Stomach (tissue), 19 donors: ENCODE measurements at places on chromosomes 7 and 10. TPM values are rescaled to one million over a fixed set of nuclear protein-coding genes. Genes with fewer than 3 reads are reported as not detected.
A peak's percentile ranks its signal among the peaks of the same experiment; 100 is the strongest.

- no peaks in the 10 kb centered on the region for H3K27me3 ChIP-seq
- no peak overlapping the region for H3K27ac ChIP-seq
- no peaks in the 10 kb centered on the region for H3K4me1 ChIP-seq
- DNase-seq: peak; percentile 69
- H3K36me3 ChIP-seq: no peaks in the 10 kb centered on the region
- no peak overlapping the region for H3K4me3 ChIP-seq
Observed at GRCh38 chr10:128437786-128438345, 311.6 kb upstream of the MKI67 start.

GRCh38 chr7:25139536-25139935, 14.5 kb upstream of the CYCS start:
- DNase-seq: no peak
- no peaks in the 10 kb centered on the region for H3K4me1 ChIP-seq

- H3K4me3 ChIP-seq: no peak overlapping the region
- no peak overlapping the region for H3K27ac ChIP-seq
- DNase-seq: no peak
- no peaks in the 10 kb centered on the region for H3K36me3 ChIP-seq
Observed at GRCh38 chr7:157013602-157014549, 3.4 kb upstream of the MNX1 start.

- no peak for DNase-seq
- no peaks in the 10 kb centered on the region for H3K4me1 ChIP-seq
- no peaks in the 10 kb centered on the region for H3K36me3 ChIP-seq
- no peaks in the 10 kb centered on the region for H3K27me3 ChIP-seq
- H3K4me3 ChIP-seq: no peak overlapping the region
Observed at GRCh38 chr10:80986596-80986995, 448.9 kb downstream of the SH2D4B start.

GRCh38 chr10:1133495-1134045, 77.4 kb downstream of the WDR37 start:
- H3K27ac ChIP-seq: no peak overlapping the region
- no peak overlapping the region for H3K4me3 ChIP-seq
- peaks cover 36% of the 10 kb centered on the region for H3K36me3 ChIP-seq
- no peaks in the 10 kb centered on the region for H3K4me1 ChIP-seq
- DNase-seq: no peak

DNA sequence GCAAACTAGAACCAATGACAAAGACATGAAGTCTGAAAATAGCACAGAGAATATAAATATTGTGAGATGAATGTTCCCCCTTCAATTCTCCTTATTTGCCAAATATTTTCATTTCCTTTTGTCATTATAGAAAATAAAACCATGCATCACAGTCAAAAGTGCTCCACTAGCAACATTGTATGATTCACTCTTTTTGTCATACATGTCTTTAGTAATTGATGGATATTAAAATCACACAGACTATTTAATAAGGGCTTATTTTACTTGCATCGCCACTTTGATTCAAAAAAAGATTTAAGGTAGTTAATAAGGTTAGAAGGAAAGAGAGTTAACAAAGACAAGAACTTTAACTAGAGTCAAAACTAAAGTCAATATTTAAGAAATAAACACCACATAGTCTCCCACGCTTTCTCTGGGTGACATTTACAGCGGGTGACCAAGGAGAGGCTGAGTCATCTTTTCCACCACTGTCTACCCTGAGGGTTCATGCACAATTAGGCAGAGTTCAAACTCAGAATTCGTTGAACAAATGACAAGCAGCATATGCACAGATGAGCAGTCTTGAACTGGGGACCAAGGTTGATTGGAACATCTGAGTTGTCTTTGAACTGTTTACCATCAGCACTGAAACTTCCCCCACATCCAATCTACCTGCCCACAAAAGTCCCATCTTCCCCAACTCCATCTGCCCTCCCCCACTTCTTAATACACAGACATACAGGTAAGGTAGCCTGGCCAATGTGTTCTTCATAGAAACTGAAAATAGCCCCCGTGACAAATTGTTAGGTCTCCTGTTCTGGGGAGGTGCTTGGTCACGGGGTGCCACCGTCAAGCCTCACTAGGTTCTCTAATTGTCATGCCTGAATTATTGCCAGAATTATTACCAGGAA, 42.5 kb downstream of the C7orf25 start:
- H3K4me1 ChIP-seq: no peaks in the 10 kb centered on the region
- no peaks in the 10 kb centered on the region for H3K36me3 ChIP-seq
- peak overlapping the region; percentile 10 for H3K27ac ChIP-seq
- H3K4me3 ChIP-seq: no peak overlapping the region
- no peaks in the 10 kb centered on the region for H3K27me3 ChIP-seq

- peaks cover 100% of the 10 kb centered on the region for H3K36me3 ChIP-seq
- no peak overlapping the region for H3K27ac ChIP-seq
- H3K4me3 ChIP-seq: no peak overlapping the region
- no peaks in the 10 kb centered on the region for H3K27me3 ChIP-seq
Observed at GRCh38 chr10:77810446-77811335, 115.9 kb downstream of the DLG5 start.

DNA sequence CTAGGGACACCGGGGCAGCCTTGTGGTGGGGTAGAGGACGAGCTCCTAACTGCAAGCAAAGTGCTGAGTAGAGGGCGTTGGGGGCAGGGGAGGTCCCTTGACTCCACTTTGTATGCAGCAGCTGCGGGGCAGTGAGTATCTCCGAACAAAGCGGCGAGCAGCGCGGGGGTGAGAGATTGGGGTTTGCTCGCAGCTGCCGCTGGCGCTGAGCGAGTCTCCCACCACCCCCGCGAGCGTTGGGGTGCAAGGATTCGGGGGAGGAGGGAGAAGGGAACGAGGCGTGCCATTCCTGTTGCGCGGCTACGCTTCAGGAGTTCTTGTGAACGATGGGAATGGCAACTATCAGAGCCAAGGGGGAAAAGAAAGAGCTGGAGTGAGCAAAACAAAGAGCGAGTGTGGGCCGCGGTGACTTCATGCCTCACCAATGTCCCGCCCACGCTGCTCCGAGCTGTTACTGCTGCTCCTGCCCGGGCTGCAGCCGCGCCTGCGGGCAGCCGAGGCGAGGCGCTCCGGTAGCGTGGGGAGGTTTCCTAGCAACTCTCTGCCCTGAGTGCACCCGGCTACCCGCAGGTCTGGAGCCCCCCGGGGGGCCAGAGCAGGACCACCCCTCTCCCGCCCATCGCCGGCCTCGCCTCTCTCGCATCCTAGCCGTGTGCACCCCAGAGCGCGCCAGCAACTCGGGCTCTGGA, at the start of gene ITGB8:
Gene ITGB8 (plus strand): TSS at position 662 of the 689 bp plus-strand sequence. CDS start 907 bp downstream, outside the sequence.
- peak within 1 kb of the TSS; percentile 58 for H3K4me3 ChIP-seq
- peaks cover 26% of the 10 kb centered on the region for H3K4me1 ChIP-seq
- no peaks in the 10 kb centered on the region for H3K27me3 ChIP-seq
- peak within 1 kb of the TSS; percentile 90 for H3K27ac ChIP-seq
- no peaks in the 10 kb centered on the region for H3K36me3 ChIP-seq

GRCh38 chr10:62694537-62695126, 109.9 kb upstream of the ADO start:
- H3K4me1 ChIP-seq: no peaks in the 10 kb centered on the region
- no peak overlapping the region for H3K27ac ChIP-seq
- H3K36me3 ChIP-seq: no peaks in the 10 kb centered on the region
- DNase-seq: no peak
- no peaks in the 10 kb centered on the region for H3K27me3 ChIP-seq
- no peak overlapping the region for H3K4me3 ChIP-seq

DNA sequence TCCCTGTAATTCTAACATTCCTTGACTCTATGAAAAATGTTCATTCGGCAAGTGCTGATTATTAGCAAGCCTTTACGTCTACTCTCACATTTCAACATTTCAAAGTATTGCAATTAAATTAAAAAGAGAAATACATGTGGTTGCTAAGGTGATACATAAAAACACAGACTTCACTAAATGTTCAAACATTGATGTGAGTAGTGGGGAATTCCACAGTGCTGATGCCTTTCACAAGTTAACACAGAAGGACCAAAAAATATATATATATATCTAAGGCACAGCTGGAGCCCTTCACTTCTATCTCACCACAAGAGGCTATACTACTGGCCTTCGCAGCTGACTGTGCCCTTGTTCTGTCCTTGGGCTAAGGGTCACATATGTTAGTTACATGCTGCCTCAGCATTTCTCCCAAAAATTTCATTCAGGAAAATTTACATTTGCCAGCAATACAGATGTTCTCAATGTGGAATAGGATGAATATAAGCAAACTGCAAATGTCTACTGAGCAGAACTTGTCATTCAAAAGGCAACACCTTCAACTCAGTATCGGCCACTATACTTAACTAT, 13.9 kb downstream of the CTTNBP2 start:
- H3K4me3 ChIP-seq: no peak overlapping the region
- H3K36me3 ChIP-seq: no peaks in the 10 kb centered on the region
- no peak overlapping the region for H3K27ac ChIP-seq
- no peaks in the 10 kb centered on the region for H3K27me3 ChIP-seq
- no peak for DNase-seq

DNA sequence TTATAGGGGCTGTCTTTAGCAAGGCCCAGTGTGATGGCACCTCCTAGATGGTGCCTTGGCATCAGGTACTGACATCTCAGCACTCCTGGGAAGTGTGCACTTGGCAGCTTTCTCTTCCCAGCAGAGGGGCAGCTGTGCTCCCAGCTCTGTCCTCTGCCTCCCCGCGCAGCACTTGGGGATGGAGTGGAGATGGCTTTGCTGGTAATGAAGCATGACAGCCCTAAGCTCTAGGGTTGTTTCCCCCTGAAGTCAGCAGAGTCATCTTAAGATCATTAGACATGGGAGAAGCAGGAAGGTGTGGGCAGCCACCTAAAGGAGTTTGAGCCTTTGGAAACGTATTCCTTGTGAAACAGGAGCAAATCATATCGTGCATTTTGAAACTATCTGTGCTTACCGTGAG, 46.7 kb downstream of the HTRA1 start:
- no peak for DNase-seq
- H3K4me3 ChIP-seq: no peak overlapping the region
- no peak overlapping the region for H3K27ac ChIP-seq
- H3K4me1 ChIP-seq: no peaks in the 10 kb centered on the region
- no peaks in the 10 kb centered on the region for H3K36me3 ChIP-seq

- H3K27ac ChIP-seq: no peak overlapping the region
- no peak for DNase-seq
- H3K36me3 ChIP-seq: no peaks in the 10 kb centered on the region
- H3K27me3 ChIP-seq: no peaks in the 10 kb centered on the region
- H3K4me3 ChIP-seq: no peak overlapping the region
- no peaks in the 10 kb centered on the region for H3K4me1 ChIP-seq
Observed at GRCh38 chr7:130387628-130388403, 7.5 kb downstream of the CPA1 start.

DNA sequence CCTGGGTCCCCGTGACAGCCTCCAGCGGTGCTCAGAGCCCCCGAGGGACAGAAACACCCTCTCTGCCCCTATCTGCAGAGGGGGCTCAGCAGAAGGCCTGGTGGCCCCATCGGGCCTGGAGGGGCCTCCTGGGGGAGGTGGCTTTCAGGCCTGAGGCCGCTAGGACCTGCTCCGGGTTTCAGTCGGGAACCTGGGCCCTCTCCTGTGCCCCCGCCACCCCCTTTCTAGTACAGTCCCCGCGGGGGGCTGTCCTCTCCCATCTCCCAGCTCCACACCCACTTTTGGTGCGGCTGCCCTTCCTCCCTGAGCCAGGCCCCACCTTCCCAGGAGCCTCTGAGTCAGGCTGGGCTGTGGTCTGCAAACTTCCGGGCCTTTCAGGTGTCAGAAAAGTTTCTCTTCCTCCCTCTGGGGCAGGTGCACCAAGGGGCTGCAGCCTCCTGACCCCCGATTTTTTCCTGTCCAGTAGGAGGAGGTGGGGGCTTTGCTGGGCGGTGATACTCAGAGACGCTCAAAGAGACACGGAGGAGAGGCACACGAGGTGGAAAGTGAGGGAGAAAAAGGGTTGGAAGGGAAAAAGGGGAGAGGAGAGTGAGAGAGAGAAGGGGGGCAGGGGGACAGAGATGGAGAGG, 692 bp downstream of the CARD11 start:
- H3K4me1 ChIP-seq: no peaks in the 10 kb centered on the region
- no peaks in the 10 kb centered on the region for H3K36me3 ChIP-seq
- H3K27ac ChIP-seq: no peak overlapping the region
- peak overlapping the region; percentile 49 for H3K4me3 ChIP-seq
- peaks cover 34% of the 10 kb centered on the region for H3K27me3 ChIP-seq

GRCh38 chr10:91617072-91617609, 15.7 kb downstream of the PPP1R3C start:
- H3K4me3 ChIP-seq: no peak overlapping the region
- H3K36me3 ChIP-seq: no peaks in the 10 kb centered on the region
- no peak for DNase-seq
- no peak overlapping the region for H3K27ac ChIP-seq

GRCh38 chr10:13955409-13956068, 368.8 kb downstream of the PRPF18 start:
- DNase-seq: no peak
- no peak overlapping the region for H3K4me3 ChIP-seq
- no peaks in the 10 kb centered on the region for H3K27me3 ChIP-seq
- H3K36me3 ChIP-seq: no peaks in the 10 kb centered on the region

GRCh38 chr7:8627325-8627724, 193.9 kb downstream of the NXPH1 start:
- H3K4me1 ChIP-seq: no peaks in the 10 kb centered on the region
- H3K27ac ChIP-seq: no peak overlapping the region
- H3K27me3 ChIP-seq: no peaks in the 10 kb centered on the region
- no peak for DNase-seq
- no peaks in the 10 kb centered on the region for H3K36me3 ChIP-seq

GRCh38 chr10:126969310-126969709, 64.1 kb downstream of the DOCK1 start:
- no peak for DNase-seq
- H3K4me1 ChIP-seq: no peaks in the 10 kb centered on the region
- no peak overlapping the region for H3K27ac ChIP-seq
- no peaks in the 10 kb centered on the region for H3K27me3 ChIP-seq
- H3K36me3 ChIP-seq: peaks cover 14% of the 10 kb centered on the region

DNA sequence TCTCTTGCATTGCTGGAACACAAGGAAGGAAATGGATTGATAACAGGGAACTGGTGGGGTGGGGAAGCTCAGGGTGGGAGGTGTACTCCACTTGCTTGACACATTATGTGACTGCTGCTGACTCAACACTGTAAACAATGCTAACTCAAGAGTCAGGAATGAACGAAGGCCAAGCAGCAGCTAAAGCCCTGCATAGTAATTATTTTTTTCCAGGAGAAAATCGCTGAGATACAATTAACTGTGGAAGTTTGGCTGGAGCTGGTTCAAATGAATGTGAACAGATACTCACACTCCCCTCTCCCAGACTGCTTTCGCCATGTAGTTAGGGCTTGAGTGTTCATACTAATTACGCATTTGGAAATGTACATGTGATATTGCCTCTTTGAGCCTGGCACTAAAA, 170.9 kb upstream of the AOAH start:
- H3K4me1 ChIP-seq: no peaks in the 10 kb centered on the region
- no peak overlapping the region for H3K27ac ChIP-seq
- H3K4me3 ChIP-seq: no peak overlapping the region

LIPF gene
- total RNA-seq: 18,610 TPM

ARHGAP22 gene
- total RNA-seq: 2.0 TPM

MYL10 gene
- total RNA-seq: not detected

BEND7 gene
- 23.5 TPM for total RNA-seq

METTL2B gene
- total RNA-seq: 10.3 TPM

WDFY4 gene
- total RNA-seq: 7.0 TPM

CCDC7 gene
- 7.7 TPM for total RNA-seq

PNLIPRP2 gene
- total RNA-seq: not detected

SPDYE2B gene
- total RNA-seq: not detected

RBM20 gene
- total RNA-seq: 0.29 TPM

CNNM1 gene
- not detected for total RNA-seq

FLNC gene
- total RNA-seq: 184 TPM

CPA2 gene
- total RNA-seq: 65.8 TPM

ZPBP gene
- not detected for total RNA-seq

KCND2 gene
- not detected for total RNA-seq

ADAM22 gene
- total RNA-seq: not detected
